ENCODE measurements at places on chromosomes 12 and 14. TPM values are rescaled to one million over a fixed set of nuclear protein-coding genes. Genes with fewer than 3 reads are reported as not detected.

The ALX1 gene
- 53.8 TPM for total RNA-seq

The EFS gene
- total RNA-seq: 2.1 TPM

The NIN gene
- 68.1 TPM for total RNA-seq

The OTX2 gene
- total RNA-seq: not detected

The TRAF3 gene
- 32.3 TPM for total RNA-seq
